Stimulated activated naive CD8-positive, alpha-beta T cell treated with anti-CD3 and anti-CD28 coated beads, Interleukin-15, Interleukin-2, amounts not matched to agents 100 U/mL and 50 U/mL, for 24 hours (primary cell): ENCODE measurements at places on chromosomes 2 and 18.

GRCh38 chr2:30693821-30694281 is 113.4 kb downstream of the CAPN13 start:
- DNase-seq, result no peak

GRCh38 chr2:235449568-235449967 is 44.3 kb upstream of the AGAP1 start:
- DNase-seq, result no peak

DNA sequence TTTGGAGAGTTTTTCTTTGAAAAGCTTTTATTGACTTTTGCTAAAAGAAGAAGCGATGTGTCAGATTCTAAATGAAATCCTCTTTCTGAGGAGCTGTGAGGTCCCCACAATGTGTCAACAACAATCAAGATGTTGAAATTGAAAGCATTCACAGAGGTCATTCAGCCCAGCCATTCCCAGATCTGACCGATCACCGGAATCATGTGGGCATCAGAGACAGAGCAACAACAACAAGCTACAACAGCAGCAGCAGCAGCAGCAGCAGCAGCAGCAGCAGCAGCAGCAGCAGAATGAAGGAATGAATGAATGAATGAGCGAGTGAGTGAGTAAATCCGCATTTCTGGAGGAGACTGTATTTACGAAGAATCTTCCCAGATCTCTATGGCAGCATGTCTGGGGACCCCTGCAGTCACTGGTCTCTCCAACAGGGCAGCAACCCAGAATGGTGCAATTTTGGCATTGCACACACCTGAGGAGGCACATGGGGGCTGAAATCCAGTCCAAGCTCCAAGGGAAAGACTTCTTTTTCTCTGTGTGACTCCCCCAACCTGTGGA is 299.0 kb downstream of the MYCN start:
- no peak for DNase-seq

DNA sequence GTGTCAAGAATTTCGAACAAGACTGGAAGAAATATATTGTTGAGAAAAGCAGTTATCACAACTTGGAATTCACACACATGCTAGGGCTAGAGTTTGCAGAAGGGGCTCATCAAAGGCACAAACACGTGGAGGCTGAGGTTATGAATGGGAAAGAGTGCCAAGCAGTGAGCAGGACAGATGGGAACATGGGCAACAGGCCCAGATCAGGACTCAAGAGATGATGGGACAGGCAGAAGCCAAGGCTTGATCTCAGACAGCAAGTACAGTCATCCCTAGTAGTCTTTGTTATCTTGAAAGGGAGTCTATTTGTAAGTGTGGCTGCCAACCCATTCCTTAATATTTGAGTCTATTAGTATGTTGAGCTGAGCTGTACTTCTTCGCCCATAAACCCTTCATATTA is 22.2 kb upstream of the EPC2 start:
- no peak for DNase-seq

DNA sequence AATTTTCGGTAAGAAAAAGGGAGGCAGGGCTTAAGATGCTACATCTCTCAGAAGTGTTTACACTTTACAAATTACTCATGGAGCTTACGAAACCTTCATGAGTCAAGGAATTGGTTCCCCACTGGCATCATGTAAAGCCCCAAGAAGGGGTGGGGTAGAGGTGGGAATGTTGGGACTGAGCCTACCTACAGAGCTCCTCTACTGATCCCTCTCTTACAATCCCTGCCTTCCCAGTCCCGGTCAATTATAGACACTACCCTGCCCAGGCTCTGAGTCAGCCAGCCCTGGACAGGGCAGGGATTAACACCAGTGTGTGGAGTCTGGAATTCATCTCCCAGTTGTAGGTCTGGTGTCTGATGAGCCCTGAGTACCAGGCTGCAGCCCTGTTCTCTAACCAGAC is 248.9 kb downstream of the PAX3 start:
- DNase-seq, result no peak

DNA sequence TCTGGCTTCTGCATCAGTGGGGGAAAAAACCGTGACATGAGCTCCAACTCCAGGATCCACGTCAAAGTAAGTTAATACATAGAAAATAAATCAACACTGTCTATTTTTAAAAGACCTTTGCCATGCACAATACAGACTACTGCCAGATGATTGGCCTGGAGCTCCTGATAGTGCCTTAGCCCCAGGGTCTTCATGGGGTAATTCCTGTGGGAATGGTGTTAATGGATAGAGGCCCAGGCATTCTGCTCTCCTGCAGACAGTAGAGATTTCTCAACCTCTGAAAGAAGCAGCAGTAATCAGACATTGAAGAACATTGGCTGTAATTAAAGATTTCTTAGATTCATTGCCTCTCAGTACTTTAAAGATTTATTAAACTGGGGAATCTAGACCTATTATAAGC is 4.3 kb upstream of the PLCL1 start:
- no peak for DNase-seq

DNA sequence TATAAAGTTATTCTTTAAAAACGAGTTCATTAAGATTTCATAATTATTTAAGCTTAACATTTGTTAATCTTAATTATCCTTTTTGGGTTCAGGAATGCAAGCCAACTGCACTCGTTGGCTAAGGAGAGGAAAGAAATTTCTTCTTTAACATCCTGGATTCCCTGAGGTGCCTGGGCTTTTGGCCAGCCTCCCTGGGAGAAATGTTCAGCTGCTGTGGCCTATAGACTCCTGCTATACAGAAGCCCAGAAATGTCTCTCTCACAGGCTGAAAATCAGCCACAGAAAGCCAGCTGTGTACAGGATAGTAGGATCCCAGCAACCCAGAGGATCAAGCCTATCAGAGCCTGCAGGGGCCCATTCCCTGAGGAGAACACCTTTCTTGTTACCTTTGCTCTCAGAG is 430.3 kb downstream of the XIRP2 start:
- DNase-seq, result no peak

DNA sequence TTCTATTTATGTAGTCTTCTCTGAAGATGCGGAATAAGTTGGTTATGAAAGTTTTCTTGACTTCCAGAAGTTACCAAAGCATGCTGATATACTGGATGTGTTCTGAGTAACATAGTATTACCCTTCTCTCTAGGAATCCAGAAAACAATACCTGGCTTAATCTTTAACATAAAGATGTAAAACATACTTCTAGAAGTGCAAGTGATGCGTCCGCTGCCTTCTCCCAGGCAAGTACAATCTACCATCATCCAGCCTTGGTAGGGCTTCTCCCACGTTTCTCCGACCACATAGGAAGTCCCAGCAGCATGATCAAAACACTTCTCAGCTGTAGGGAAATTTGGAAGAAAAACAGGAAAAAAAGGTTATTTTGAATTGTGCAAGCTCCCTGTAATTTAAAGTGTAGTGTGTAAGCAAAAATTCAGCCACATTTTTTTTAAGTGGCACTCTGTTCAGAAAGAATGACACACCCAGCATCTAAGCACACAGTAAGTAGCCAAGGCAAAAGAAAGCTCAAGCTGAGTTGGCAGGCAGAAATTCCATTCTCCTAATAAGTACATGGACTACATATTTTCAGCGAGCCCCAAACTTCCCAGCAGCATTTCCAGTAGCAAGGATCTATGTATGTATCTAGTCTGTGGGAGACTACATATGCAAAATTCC is 5.2 kb downstream of the FN1 start:
- DNase-seq, result no peak

DNA sequence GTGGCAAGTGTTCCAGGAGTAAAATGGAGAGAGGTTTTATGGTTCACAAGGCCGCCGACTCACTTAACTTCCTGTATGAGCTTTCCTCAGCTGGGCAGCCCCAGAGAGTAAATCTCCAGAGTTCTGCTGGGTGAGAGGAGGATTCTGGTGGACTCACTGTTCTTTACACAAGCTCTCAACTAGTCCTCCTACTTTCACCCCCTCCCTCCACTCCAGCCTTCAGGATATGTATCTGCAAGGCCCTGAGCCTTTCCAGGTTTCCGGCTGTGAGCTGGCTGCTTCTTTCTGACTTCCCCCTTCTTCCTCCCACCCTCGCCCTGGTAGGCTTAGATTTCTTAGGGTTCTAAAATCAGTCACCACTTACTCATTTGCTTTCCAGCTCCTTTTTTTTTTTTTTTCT is 34.0 kb downstream of the EML6 start:
- peak; percentile 8 for DNase-seq

- DNase-seq, result no peak
These were observed 27.3 kb downstream of the SLC4A10 start for GRCh38 chr2:161651547-161651946.

DNA sequence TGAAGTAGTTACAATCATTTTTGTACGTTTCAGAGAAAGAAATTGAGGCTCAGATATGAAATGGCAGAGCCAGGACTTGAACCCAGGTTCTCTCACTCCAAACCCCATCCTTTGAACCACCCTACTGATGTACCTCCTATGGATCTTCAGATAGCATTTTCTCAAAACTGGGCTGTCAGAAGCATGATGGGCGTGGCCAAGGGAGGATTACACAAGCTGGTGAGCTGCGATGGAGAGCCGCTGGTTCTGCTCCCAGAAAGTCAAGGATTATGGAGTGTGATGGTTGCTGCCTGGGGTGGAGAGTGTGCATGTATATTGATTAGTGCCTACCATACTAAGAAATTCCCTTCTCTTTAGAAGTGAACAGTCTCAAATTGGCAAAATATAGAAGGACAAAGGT is 47.0 kb upstream of the PPP1CB start:
- DNase-seq, result no peak

- no peak for DNase-seq
These were observed 37.6 kb upstream of the ARL4C start for GRCh38 chr2:234534515-234534914.

- peak; percentile 21 for DNase-seq
These were observed 568.4 kb downstream of the TNS1 start for GRCh38 chr2:217434180-217434975.

- no peak for DNase-seq
These were observed 87.3 kb downstream of the INHBB start for GRCh38 chr2:120432976-120433815.

DNA sequence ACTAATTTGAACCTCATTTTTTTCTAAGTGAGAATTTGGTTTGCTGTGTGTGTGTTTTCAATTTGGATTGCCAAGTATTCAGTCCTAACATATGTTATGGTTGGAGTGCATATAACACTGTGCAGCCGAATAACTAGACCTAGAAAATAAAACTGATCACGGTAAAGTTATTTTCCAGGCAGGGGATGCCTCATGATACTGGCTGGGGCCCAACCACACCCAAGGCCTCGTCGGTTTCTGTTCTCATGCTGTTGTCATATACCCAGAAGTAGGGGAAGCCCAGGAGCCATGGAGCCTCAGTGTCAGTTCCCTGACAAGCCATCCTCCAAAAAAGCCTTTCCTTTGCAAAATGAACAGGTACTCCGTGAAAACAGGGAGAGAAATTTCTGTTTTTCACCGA is 160.2 kb downstream of the GBX2 start:
- DNase-seq, result no peak

DNA sequence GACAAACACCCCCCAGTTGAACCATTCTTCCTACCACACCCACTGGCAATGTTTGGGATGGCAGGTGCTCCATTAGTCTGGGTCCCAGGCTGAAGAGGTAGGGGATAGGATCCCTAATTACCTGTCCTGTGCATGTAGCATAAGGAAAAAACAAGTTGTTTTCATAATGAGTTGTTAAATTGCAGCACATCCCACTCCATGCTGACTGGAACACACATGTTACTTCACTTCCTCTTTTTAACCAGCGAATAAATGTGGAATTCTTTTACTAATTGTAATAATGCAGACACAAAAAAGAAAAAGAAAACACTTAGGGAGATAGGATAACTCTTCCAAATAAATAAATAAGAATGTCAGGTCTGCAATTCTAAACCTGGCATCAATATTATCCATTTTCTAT is 11.8 kb upstream of the CBLN2 start:
- no peak for DNase-seq

GRCh38 chr2:54482715-54483114 is 26.6 kb downstream of the SPTBN1 start:
- DNase-seq, result no peak

DNA sequence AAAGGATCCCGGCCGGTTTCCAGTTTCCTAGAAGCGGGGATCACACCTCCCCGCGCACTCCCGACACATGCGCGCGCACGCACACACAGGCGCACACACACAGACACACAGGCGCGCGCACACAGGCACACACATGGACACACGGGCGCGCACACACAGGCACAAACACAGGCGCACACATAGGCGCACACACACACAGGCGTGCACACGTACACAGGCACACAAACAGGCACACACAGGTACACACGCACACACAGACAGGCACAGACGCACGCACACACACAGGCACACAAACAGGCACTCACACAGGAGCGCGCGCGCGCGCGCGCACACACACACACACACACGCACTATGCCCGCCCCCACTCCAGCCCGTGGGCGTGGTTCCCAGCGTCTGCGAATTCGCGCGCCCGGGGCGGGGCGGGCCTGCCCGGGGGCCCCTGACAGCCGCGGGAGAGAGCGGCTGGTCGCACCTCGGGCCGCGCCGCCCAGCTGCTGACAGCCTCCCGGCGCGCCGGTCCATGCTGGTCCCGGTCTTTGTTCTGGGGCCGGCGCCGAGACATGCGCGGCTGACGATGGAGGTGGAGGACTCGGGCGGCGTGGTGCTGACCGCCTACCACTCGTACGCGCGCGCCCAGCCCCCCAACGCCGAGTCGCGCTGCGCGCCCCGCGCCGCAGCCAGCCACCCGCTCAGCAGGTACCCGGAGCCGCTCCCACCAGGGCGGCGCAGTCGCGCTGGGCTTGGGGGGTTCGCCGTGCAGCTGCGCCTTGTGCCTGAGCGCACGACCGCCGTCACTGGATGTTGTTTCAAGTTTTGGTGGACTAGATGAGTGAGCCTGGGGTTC is at the start of gene ARHGAP28:
Gene ARHGAP28 (plus strand): TSS at position 470 of the 845 bp plus-strand sequence. CDS start 106 bp downstream, at position 576.
- peak; percentile 11 for DNase-seq

DNA sequence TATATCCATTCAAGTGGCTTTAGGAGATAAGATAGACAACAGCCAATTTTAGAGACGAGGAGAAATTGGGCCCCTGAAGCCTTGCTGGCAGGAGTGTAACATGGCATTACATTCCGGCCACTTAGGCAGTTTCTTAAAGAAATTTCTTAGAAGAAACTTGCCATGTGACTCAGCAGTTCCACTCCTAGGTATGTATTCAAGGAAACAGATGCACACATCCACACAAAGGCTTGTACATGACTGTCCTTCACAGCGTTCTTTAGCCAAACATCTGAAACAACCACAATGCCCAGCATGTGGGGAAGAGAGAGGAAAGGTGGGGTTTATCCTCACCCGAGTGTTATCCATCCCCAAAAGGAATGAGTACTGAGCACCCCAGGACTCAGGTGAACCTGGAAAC is 107.1 kb downstream of the NFATC1 start:
- DNase-seq, result no peak
